Activated CD4-positive, alpha-beta T cell treated with anti-CD3 and anti-CD28 coated beads for 4 hours (primary cell): ENCODE measurements at places on chromosomes 3 and 15.

DNA sequence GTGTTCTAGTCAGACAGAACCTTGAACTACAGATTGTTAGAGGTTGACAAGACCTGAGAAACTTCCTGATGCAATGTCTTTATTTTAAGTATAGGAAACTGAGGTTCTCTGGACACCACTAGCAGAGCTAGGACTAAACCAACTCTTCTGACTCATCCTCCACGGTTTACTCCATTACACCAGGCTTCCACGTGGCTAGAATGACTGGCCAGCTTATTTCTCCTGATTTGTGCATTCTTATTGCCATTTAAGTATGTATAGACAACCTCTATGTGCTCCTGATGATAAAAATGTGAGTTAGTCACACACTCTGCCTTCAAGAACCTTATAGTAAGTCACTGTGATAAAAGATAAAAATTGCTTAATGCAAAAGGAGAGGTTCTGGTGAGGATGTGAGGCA is 182.7 kb downstream of the MEX3B start:
- DNase-seq: no peak

- DNase-seq: no peak
Measured at GRCh38 chr3:35137612-35138011, 501.7 kb upstream of the ARPP21 start.

GRCh38 chr3:192186498-192186897 is 540.8 kb downstream of the FGF12 start:
- DNase-seq: no peak

DNA sequence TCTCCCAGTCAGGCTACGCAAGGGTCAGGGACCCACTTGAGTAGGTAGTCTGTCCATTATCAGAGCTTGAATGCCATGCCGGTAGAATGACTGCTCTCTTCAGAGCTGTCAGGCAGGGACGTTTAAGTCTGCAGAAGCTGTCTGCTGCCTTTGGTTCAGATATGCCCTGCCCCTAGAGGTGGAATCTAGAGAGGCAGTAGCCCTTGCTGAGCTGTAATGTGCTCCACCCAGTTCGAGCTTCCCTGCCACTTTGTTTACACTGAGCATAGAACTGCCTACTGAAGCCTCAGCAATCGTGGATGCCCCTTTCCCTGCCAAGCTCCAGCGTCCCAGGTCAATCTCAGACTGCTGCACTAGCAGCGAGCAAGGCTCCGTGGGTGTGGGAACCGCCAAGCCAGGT is 57.5 kb upstream of the SETMAR start:
- no peak for DNase-seq

DNA sequence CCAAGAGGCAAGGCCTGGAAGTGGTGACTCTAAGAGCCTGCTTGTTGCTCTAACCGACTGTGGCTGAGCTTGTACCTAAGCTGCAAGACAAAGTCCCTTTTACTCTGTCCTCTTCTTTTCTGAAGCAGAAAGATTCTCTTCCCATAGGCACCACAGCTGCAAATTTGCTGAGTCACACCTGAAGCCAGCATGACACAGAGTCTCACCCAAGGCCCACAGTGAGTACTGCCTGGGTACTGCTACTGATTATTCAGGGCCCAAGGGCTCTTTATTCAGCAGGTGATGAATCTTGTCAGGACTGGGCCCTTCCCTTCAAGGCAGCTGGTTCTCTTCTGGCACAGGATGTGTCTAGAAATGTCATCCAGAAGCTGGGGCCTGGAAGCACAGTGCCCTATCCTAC is 18.9 kb upstream of the TIGIT start:
- no peak for DNase-seq

GRCh38 chr15:70094690-70095311 is 2.9 kb downstream of the TLE3 start:
- peak; percentile 9 for DNase-seq

DNA sequence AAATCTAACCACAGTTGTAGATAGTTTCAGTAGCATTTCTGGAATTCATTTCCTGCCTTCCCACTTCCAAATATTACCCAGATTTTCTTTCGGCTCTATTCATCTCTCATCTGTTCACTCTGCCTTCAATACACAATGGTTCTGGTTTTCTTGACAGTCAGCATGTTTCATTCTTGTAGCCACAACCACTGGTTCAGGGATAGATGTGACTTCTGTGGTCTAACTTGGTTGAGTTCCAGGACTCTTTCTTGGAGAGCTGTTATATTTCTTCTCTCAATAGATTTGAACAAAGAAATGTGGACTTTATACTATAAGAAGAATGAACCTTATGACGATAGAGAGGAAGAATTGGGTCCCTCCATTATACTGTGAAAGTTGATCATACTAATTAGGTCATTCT is 228.8 kb downstream of the NSUN3 start:
- no peak for DNase-seq

GRCh38 chr3:161854232-161854771 is 357.7 kb downstream of the OTOL1 start:
- no peak for DNase-seq

DNA sequence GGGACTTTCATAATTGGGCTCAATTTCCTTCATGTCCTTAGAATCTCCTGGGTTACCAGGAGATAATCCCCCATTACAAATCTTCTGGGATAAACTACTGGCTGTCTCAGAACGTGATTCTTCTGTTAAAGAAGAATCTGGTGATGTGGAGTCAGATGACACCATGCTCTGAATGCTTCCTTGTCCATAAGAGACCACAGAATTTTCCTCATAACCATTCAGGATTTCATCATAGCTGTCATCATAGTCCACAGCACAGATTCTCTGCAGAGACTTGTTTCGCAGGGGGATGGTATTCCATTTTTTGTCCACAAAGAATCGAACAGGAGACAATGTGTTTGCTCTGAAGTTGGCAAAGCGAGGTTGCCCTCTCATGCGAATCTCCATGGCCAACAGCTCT is 109.8 kb upstream of the TSPAN3 start:
- DNase-seq: no peak

GRCh38 chr3:40116478-40117177 is 192.9 kb upstream of the EIF1B start:
- DNase-seq: no peak

DNA sequence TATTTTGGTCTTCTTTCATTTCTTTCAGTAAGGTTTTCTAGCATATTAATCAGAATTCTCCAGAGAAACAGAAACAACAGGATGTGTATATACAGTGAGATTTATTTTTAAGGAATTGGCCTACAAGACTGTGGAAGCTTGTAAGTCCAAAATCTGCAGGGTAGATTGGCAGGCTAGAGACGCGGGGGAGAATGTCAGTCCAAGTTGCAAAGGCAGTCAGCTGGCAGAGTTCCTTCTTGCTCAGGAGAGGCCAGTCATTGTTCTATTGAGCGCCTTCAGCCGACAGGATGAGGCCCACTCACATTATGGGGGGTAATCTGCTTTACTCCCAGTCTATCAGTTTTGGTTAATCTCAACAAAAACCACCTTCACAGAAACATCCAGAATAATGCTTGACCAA is 133.4 kb upstream of the UBE3A start:
- DNase-seq: no peak

- DNase-seq: no peak
Measured at GRCh38 chr3:111227216-111227615, 155.6 kb downstream of the NECTIN3 start.

DNA sequence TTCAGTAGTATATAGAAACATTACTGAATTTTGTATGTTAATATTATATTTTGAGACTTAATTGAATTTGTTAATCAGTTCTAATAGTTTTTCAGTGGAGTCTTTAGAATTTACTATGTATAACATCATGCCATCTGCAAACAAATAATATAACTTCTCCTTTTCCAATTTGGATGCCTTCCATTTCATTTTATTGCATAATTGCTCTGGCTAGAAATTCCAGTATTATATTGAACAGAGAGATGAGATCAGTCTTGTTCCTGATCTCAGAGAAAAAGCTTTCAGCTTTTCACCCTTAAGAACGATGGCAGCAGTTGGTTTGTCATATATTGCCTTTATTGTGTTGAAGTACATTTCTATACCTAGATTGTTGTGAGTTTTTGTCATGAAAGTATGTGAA is 40.4 kb downstream of the OR4F15 start:
- no peak for DNase-seq

DNA sequence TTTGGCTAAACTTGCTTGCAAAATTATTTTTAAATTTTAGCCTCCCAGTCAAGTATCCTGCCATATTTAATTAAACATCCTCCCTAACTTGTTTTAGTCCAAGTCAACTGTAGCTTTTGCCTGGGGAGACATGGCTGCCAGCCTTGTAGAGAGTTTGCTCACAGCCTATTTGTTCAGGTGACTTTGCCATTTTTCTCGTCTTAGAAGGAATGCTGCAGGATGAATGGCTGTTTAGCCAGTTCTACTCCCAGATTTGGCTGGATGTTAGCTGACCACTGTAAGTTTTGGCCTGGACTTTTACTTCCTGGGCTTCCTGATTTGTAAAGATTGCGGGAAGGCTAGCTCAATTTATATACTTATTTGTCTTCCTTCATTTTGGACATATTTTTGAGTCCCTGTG is 236.4 kb upstream of the SGO1 start:
- DNase-seq: no peak

- no peak for DNase-seq
Measured at GRCh38 chr3:173548261-173548660, 150.7 kb downstream of the NLGN1 start.

GRCh38 chr3:24495326-24495994 is 810 bp upstream of the THRB start:
- DNase-seq: no peak

DNA sequence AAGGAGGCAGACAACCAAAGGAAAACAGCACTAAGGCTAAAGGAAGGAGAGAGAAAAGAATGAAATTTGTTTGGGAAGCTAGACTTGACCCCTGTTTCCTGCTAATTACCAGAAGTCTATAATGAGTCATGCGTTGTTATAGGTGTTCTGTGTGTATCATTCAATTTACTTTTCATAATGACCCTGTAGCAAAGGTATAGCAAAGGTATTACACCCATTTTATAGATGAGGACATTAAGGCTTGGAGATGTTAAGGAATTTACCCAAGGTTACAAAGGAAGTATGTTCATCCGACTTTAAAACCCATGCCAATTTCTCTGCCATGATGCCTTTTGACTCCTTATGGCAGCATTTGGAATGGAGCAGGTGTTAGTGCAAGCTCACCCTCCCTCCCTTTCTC is 54.9 kb downstream of the RAP2B start:
- no peak for DNase-seq

DNA sequence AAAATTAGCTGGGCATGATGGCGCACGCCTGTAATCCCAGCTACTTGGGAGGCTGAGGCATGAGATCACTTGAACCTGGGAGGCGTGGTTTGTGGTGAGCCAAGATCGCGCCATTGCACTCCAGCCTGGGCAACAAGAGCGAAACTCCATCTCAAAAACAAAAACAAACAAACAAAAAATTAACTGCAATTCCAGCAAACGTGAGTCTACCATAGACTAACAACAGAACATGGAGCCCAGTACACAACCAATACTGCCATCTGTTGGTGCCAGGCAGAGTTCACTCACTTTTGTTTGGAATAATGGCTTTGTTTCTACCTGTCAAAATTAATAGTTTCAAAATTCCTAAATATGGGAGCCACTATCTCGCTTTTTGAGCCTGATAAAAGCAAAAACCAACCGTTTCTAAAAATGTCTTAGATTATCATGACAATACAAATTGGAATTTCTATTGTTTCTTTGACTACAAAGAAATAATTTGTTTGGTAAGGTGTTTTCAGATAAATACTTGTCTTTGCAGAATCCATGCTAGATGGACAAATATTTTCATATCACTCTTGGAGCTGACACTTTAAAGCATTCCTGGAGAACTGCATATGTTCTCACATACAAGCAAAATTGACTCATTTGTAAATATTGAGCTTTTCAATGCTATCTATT is 45.0 kb downstream of the GPR176 start:
- peak; percentile 5 for DNase-seq

DNA sequence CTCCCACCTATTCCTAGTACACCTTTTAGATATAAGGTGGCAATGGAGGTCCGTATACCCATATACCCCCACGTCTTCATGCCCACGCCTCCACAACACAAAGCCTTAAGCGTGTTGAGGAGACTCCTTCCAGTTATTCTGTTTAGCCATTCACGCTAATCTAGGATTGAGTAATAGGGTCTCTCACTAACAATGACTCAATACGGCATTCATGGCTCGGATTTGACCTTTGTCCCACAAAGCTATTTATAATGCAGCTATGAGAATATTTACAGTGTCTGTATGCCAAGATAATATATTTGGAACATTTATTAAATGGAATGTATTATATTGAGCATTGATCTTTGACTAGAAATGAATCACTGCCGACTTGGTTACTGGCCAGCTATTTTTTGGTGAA is 215.8 kb downstream of the KCNH8 start:
- no peak for DNase-seq

DNA sequence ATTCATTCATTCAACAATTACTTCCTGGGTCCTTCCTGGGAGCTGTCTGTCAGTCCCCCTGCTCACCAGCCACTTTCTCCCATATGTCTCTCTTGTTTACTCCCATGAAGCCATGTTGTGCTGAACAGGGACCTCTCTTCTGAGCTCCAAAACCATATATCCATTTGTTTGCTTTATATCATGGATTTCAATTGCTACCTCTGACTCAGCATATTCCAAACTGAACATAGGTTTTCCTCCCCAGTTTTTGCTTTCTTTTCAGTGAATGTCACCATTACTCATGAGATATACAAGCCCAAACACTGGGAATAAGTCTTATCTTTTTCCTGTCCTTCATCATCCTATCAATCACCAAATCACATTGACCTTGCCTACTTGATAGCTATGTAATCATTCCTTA is 152.5 kb upstream of the P2RY1 start:
- DNase-seq: no peak

- no peak for DNase-seq
Measured at GRCh38 chr3:57803647-57804081, 47.6 kb downstream of the SLMAP start.

DNA sequence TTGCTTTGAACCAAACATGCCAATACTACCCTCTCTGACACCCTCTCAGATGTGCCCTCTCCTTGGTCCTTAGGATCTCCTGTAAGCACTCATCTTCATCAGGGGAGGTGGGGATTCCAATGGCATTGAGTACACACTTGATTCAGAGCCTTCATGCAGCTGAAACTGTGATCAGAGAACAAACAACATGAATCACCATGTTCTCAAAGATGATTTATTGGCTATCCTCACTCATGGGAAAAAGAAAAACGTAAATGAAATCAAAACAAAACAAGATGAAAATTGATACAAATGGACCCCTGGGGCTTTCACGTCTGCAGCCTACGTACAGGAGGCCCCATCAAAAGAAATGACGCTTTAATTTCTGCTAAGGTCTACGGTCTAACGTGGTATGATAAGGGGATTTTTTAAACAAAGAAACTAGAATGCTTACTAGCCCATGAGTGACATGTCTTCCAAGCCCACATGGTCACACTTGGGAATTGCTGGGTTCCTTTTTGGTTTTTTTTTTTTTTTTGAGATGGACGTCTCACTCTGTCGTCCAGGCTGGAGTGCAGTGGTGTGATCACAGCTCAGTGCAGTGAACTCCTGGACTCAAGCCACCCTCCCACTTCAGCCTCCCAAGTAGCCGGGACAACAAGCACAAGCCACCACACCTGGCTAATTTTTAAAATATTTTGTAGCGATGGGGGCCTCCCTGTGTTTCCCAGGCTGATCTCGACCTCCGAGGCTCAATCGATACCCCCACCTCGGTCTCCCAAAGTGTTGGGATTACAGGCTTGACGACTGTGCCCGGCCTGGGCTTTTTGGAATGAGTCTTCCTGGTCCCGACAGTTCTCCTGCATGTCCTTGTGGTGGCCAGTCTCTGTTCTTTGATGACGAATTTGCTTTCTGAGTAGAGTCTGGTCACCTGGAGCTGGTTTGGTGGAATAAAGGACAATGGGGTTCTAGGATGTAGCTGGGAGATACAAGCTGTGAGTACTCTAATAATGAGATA is 202.6 kb downstream of the XXYLT1 start:
- DNase-seq: no peak
